C1 segment of cervical spinal cord (tissue), 14 donors: ENCODE measurements at places on chromosomes 13 and 19.

- no peak for DNase-seq
These were observed 24.9 kb downstream of the MED26 start for GRCh38 chr19:16603090-16603489.

DNA sequence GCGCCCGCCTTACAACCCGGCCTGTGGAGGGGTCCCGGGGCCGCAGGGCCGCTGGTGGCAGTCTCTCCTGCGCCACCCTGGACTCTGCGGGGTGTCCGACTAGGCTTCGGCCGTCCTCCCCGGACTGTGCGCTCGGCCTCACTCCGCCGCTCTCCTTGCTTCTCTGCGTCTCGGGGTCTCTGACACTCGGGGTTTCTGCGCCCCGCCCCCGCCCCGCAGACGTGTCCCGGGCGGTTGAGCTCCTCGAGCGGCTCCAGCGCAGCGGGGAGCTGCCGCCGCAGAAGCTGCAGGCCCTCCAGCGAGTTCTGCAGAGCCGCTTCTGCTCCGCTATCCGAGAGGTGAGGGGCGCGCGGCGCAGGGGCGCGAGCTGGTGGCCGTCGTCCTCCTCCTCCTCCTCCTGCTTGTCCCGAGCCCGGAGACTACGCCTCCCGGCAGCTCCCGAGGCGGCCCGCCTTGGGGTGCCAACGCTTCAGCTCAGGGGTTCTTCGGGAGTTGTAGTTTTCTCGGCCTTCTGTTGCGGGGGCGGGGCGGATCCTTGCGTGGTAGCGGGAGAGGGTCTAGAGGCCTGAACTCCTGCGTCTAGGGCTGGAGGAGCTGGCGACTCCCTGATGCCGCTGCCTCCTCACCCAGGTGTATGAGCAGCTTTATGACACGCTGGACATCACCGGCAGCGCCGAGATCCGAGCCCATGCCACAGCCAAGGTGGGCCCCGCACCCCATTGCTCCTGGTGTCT, 627 bp downstream of the LIN7B start:
- DNase-seq: peak; percentile 53

- no peak for DNase-seq
These were observed 2.1 kb downstream of the RNF126 start for GRCh38 chr19:660793-661426.

GRCh38 chr19:14322889-14323463, 58.3 kb upstream of the ADGRE5 start:
- no peak for DNase-seq

GRCh38 chr13:84658491-84659358, 776.5 kb upstream of the SLITRK1 start:
- DNase-seq: no peak

DNA sequence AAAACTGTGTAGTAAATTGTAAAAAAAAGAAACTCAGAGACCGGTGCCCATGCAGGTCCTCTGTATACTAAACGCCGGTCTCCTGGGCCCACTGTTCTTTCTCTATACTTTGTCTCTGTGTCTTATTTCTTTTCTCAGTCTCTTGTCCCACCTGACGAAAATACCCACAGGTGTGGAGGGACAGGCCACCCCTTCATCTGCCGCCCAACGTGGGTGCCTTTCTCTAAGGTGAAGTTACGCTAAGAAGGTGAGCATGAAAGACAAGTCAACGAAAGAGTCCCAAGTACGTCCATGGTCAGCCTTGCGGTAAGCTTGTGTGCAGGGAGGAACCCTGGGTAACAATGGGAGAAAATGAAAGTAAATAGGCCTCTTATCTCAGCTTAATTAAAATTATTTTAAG, 48.0 kb upstream of the WASF3 start:
- no peak for DNase-seq
